ENCODE measurements at places on chromosomes 2 and 18. TPM values are rescaled to one million over a fixed set of nuclear protein-coding genes. Genes with fewer than 3 reads are reported as not detected.

DGUOK gene
- total RNA-seq, result 36.2 TPM

PCGF1 gene
- total RNA-seq, result 15.2 TPM

DNA sequence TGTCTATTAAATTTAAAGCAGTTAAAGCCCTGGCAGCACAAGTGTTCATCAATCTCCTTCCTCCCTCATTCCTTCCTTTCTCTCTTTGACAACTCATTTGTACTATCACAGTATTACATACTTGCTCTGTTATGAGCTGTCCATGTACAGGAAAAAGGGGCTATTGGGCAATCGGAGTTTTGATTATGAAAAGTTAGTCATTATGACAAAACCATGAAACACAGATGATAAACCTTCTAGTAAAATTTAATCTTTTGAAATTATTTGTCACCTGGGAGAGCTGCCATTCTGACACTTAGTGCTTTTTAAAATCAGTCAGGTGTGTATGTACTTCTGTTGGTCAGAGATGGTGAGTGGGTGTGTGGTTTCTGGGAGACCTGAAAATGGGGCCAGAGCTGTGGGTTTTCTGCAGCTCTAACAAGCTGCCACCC is 39.4 kb downstream of the MAP4K4 start:
- H3K27me3 ChIP-seq, result no peaks in the 10 kb centered on the region
- no peaks in the 10 kb centered on the region for H3K4me1 ChIP-seq
- no peak overlapping the region for H3K4me3 ChIP-seq
- DNase-seq, result no peak

GRCh38 chr2:86563650-86564061 is 413 bp upstream of the CHMP3 start:
- H3K4me1 ChIP-seq, result peaks cover 31% of the 10 kb centered on the region
- no peaks in the 10 kb centered on the region for H3K27me3 ChIP-seq
- no peak for DNase-seq
- no peaks in the 10 kb centered on the region for H3K36me3 ChIP-seq
- H3K27ac ChIP-seq, result peak overlapping the region; percentile 97

DNA sequence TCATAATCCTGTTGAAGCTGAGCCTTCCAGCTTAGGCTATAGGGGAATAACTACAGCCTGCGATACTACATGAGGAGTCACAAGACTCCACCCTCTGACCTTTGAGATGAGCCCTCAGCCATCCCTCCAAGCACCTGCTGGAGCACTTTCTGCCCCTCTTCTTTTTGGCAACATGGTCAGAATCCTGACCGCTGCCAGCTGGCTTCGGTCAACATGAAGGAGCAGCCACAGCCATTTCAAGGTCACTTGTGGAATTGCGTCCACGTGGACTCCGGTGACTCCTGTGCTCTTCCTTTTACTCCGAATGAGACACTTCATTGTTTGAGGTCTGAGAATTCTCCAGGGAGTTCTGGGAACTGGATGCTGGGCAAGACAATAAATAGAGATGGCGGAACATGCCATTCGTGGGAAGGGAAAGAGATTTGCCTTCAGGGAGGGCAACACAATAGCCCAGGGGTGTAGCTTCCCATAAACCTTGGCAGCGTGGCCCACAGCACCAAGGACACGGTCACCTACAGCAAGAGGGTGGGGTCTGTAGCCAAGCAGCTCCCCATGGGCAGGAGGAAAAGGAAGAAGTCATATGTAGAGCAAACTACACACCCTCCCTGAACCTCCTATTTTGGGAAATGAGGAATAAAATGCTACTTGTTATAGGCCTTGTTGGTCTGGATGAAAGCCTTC is 73.3 kb upstream of the PPP1CB start:
- DNase-seq, result no peak
- H3K4me1 ChIP-seq, result no peaks in the 10 kb centered on the region
- H3K4me3 ChIP-seq, result no peak overlapping the region
- H3K27ac ChIP-seq, result peak overlapping the region; percentile 31

GRCh38 chr18:6722690-6723089 is 6.8 kb upstream of the ARHGAP28 start:
- H3K4me3 ChIP-seq, result no peak overlapping the region
- H3K27ac ChIP-seq, result no peak overlapping the region
- no peaks in the 10 kb centered on the region for H3K27me3 ChIP-seq
- H3K4me1 ChIP-seq, result no peaks in the 10 kb centered on the region
- H3K36me3 ChIP-seq, result no peaks in the 10 kb centered on the region

GRCh38 chr18:12233378-12233777 is 20.8 kb upstream of the CIDEA start:
- H3K36me3 ChIP-seq, result no peaks in the 10 kb centered on the region
- peaks cover 6% of the 10 kb centered on the region for H3K4me1 ChIP-seq
- no peaks in the 10 kb centered on the region for H3K27me3 ChIP-seq
- no peak for DNase-seq
- no peak overlapping the region for H3K4me3 ChIP-seq

DQX1 gene
- total RNA-seq, result not detected

EML6 gene
- 1.2 TPM for total RNA-seq

GRCh38 chr2:96146881-96147592 is 1.8 kb upstream of the DUSP2 start:
- H3K27ac ChIP-seq, result peak overlapping the region; percentile 68
- H3K36me3 ChIP-seq, result no peaks in the 10 kb centered on the region
- H3K4me3 ChIP-seq, result no peak overlapping the region
- no peaks in the 10 kb centered on the region for H3K4me1 ChIP-seq
- DNase-seq, result no peak
- H3K27me3 ChIP-seq, result no peaks in the 10 kb centered on the region

IL1RL2 gene
- not detected for total RNA-seq

DNA sequence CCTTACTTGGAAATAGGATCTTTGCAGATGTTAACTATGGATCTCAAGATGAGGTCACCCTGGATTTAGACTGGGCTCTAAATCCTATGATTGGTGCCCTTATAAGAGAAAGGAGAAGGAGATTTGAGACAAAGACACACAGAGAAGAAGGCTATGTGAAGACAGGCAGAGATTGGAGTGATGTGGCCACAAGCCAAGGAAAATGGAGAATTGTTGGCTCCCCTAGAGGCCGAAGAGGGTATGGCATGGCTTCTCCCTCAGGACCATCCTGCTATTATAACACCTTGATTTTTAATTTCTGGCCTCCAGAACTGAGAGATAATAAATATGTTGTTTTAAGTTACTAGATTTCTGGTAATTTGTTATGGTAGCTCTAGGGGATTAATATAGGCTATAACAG is 7.6 kb downstream of the CYBRD1 start:
- no peak overlapping the region for H3K4me3 ChIP-seq
- no peak overlapping the region for H3K27ac ChIP-seq
- no peaks in the 10 kb centered on the region for H3K27me3 ChIP-seq
- DNase-seq, result no peak
- H3K36me3 ChIP-seq, result no peaks in the 10 kb centered on the region

- H3K4me3 ChIP-seq, result no peak overlapping the region
- H3K36me3 ChIP-seq, result peaks cover 54% of the 10 kb centered on the region
- H3K27me3 ChIP-seq, result no peaks in the 10 kb centered on the region
- no peaks in the 10 kb centered on the region for H3K4me1 ChIP-seq
- no peak overlapping the region for H3K27ac ChIP-seq
These were observed 16.6 kb downstream of the ITGB1BP1 start for GRCh38 chr2:9406529-9407362.

DNA sequence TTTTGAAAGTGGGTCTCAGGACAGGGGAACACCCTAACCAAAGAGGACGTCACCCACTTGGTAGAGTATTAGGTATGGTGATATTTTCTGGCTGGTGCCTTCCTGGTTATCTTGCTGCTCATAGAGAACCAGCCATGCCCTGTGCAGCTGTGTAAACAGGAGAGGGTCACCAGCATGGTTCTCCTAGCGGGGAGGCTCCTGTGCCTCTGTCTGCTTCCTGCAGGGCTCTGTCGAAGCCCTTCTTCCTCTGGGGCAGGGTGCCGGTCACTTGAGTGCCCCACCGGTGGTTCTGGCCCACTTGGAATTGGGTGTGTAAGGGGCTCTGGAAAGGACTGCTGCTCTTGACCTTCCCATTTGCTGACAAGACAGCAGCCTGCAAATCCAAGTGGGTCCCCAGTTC is 131.6 kb upstream of the MSH6 start:
- no peaks in the 10 kb centered on the region for H3K27me3 ChIP-seq
- no peaks in the 10 kb centered on the region for H3K36me3 ChIP-seq
- no peak overlapping the region for H3K4me3 ChIP-seq
- H3K27ac ChIP-seq, result no peak overlapping the region

Measured in right atrium auricular region (tissue), 2 donors.